ENCODE measurements at places on chromosomes 16 and 17.

- no peak for DNase-seq
Observed at GRCh38 chr16:88976366-88977017, 515 bp downstream of the CBFA2T3 start.

- DNase-seq: no peak
Observed at GRCh38 chr16:19874851-19875546, 9.6 kb downstream of the GPRC5B start.

DNA sequence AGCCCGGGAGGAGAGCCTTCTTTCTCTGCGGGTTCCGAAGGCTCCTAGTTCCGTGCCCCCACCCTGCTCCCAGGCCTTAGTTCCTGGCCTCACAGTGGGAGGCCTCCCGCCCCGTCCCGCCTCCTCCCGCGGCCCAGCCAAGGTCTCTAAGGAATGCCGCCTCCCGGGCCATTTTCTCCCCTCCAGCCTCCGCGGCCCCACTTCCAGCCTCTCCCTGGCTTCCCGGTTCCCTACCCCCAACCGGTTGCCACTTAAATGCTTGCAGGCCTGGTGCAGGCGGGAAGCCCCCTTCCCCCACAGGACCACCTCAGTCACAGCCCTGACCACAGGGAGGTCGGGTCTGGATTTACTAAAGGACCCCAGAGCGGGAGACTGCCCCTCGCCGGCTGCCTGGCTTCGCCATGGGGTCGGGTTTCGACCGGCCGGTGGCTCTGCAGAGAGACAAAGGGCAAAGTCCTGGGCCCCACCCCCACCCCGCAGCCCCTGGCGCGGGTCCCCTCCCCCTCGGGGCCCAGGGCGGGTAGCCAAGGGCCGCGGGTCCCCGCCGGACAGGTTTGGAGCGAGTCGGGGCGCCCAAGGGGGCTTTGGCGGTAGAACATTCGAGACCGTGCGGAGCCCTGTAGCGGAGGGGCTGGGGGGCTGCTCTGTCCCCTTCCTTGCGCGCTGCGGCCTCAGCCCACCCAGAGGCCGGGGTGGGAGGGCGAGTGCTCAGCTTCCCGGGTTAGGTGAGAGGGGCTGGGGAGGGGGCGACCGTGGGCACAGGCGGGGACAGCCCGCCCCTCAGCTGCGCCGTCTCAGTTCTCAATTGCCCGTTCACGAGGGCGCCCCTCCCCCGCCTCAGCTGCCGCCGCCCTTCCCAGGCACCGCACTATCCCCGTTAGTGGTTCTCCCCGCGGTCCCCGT lies 16.4 kb downstream of the IGF2BP1 start:
- DNase-seq: no peak

DNA sequence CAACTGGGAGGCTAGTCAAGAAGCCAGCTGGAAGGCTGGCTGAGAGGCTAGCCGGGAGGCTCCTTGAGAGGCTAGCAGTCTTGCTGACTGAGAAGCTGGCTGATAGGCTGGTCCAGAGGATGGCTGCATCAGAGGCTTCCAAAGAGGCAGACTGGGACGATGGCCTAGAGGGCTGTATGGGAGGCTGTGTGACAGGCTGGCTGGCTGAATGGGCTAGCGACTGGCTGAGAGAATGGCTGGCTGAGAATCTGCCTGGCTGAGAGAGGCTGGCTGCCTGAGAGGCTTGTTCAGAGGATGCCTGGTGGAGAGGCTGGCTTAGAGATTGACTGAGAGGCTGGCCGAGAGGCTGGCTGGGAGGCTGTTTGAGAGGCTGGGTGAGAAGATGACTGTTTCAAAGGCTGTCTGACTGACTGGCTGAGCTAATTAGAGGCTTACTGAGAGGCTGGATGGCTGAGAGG lies 34.8 kb upstream of the ACSM2B start:
- DNase-seq: no peak

- DNase-seq: no peak
Observed at GRCh38 chr16:78155791-78156345, 56.4 kb downstream of the WWOX start.

DNA sequence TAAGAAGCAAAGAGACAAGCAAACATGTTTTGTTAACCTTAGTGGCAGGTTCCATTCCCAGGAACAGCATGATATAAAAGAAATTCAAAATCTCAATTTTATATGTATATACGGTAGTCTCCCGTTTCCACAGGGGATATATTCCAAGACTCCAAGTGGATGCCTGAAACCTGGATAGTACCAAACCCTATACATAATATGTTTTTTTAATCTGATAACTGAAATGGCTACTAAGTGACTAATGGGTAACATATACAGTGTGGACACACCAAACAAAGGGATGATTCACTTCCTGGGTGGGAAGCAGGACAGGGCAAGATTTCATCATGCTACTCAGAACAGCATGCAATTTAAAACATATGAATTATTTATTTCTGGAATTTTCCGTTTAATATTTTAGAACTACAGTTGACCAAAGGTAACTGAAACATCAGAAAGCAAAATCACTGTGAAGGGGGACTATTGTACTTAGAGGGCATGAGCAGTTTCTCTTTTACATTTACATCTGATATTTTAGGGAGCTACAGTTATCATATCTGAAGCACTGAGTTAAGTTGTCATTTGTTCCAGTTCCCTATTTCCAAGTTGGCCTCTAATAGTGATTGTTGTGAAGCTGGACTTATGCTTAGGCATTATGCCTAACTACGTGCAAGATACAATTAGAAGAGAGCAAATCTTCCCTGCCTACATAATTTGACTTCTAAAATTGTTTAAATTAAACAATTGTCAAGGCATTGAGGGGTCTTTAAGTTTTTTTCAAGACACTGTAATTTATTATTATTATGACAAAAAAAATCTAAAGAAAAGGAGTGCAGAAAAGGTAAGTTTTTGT lies 34.1 kb upstream of the ABCA6 start:
- DNase-seq: no peak

GRCh38 chr16:15704545-15704987 lies 54.5 kb downstream of the NDE1 start:
- peak; percentile 19 for DNase-seq

DNA sequence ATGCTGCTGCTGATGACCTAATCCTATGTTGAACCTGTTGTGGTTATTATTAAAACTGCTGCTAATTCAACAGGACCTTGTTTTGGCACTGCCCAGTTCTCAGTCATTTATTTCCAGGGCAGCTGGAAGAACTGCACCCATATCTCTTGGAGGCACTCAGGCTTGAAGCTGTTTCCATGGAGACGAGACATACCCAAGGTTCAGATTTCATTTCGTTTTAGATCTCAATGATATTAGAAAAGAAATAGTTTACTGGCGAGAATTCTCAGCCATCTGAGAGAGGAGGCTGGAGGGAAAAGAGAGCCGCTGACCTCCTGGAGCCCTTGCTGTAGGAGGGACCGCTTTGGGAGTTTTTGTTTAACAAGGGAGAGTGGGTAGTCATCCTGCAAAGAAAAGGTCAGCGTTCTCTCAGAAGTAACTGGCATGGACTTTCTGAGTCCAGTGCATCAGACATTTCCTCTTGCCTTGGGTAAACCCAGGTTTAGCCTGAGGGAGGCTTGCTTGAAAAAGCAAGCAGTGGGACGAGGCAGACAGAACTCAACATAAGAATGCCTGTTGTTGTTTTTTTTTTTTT lies 75.4 kb downstream of the YPEL2 start:
- no peak for DNase-seq

GRCh38 chr17:82816358-82816757 lies 23.5 kb downstream of the ZNF750 start:
- no peak for DNase-seq

DNA sequence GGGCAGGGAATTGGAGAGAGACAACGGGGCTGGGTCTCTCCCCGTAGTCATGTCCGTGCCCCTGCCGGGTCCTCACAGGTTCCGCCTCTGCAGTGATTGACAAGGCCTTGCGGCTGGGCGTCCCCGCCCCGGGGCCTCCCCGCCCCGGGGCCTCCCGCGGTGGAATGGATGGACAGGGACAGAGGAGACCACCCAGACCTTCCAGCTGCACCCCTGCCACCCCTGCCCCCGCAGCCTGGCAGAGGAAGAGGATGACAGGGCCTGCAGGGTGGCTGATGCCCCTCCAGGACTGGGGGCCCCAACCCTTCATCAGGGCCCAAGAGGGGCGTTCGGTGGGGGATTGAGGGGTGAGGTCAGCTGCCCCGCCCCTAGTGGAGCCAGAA lies 216.4 kb upstream of the CIBAR2 start:
- DNase-seq: no peak
